AG08396 (cell line): ENCODE measurements at places on chromosomes 3 and 15.

GRCh38 chr3:160434071-160434470 lies 15.5 kb downstream of the TRIM59 start:
- DNase-seq, result peak; percentile 44

GRCh38 chr15:65226221-65226620 lies 14.9 kb upstream of the CILP start:
- DNase-seq, result no peak

GRCh38 chr3:20327889-20328288 lies 141.9 kb upstream of the SGO1 start:
- DNase-seq, result no peak

DNA sequence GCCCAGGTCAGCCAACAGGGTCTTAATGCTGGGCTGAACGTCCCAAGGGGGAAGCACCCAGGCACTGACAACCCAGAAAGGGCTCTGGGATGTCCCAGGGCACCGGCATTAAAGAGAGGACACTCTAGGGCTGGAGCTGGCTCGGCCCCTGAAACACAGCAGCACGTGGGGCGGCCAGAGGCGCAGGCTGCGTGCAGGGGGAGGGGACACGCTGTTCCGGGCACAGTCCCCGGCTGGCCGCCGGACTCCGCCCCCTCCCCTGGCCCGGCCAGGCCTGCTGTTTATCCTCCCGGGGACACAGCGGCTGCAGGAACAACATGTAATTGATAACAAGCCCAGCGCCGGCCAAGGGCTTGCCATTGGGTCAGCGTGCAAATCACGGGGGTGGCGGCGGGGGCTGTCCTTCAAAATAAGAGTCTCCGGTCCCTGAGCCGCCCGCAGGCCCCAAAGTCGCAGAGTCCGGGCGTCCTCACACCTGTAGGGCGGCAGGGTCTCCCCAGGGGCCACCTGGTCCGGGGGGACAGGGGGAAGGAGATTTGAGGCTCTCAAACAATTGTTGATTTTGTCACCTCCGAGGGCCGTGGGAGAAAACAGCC lies 1.3 kb downstream of the KLF15 start:
- peak; percentile 93 for DNase-seq

- no peak for DNase-seq
Observed at GRCh38 chr3:20043396-20043795, 3.1 kb downstream of the KAT2B start.

GRCh38 chr15:58282060-58282708 lies 144.0 kb downstream of the AQP9 start:
- peak; percentile 19 for DNase-seq

DNA sequence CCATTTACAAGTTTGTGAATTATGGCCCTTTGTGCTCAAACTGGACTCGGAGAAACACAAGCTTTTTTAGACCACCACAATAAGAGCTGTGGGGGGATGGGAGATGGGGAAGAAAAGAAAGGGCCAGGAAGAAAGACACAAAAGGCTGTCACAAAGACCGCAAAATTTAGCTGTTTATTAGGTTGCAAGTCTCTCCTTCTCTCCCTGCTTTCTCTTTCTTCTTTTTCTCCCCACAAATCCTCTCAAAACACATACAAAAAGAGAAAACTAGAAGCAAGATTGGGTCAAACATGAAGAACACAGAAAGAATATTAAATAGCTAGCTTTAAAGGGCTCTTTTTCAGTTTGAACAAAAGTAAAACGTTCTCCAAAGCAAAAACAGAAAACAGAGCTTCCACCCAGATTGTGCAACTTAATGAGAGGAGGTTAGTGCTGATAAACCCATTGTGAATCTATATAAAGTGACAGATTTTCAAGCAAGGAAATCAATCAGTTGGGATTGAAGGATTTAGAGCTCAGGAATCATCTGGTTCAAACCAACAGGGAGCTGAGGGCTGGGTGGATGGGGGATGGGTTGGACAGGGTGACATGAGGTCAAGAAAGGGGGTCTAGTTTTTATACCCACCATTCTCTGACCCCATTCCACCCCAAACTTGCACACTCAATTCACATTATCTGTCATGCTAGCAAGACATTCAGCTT lies 87.3 kb downstream of the DHX30 start:
- DNase-seq, result no peak

GRCh38 chr3:16052964-16053363 lies 121.5 kb upstream of the GALNT15 start:
- DNase-seq, result no peak

DNA sequence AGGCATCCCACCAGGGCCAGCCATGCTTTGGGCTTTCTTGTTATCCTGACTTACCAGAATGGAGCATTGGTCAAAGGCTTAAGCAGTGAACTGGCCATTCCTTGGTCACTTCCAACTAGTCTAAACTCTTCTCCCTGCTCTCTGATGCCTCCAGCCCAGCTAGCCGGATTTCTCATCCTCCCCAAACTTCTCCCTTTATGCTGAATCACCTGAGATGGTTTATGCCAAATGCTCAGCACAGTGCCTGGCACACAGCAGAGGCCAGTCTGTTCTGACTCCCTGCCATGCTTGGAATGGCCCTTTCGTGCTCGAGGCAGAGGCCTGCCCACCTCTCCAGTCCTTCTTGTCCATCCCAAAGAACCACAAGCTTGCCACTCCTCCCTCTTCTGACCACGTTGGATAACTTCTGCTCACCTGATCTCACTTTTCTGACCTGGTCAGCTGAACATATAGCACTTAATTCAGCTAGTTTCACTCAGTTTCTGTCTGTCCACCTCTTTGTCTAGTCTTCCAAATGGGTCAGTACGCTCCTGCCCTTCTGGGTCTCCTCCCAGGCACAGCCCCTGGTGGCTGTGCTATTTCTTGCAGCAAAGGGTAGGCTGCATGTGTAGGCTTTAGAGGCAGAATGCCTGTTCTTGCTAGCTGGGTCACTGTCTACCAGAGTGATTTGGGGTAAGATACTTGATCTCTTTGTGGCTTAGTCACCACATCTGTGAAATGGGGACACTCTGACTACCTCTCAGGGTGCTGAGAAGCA lies 2.2 kb upstream of the RBP1 start:
- DNase-seq, result no peak

DNA sequence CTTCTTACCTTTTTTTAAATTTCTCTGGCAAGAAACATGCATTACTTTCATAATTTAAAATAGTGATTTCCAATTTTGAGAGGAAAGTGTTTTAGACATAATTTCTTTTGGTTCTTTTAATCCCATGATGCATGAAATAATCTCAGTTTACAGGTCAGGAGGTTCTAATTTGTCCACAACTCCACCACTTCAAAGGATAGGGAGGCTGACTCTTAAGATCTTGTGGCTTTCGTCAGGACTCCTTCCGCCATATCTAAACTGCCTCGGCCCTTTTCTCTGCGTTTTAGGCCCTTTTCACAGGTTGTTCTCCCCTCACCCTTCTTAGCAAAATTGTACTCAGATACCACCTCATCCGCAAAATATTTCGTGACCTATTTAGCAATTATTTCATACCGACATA lies 8.0 kb downstream of the DYNC1LI1 start:
- DNase-seq, result no peak

- no peak for DNase-seq
Observed at GRCh38 chr3:123314359-123315270, 112.9 kb downstream of the SEC22A start.

- peak; percentile 21 for DNase-seq
Observed at GRCh38 chr15:31571676-31572075, 245.0 kb downstream of the KLF13 start.

GRCh38 chr3:100737334-100737733 lies 28.0 kb downstream of the TFG start:
- no peak for DNase-seq

DNA sequence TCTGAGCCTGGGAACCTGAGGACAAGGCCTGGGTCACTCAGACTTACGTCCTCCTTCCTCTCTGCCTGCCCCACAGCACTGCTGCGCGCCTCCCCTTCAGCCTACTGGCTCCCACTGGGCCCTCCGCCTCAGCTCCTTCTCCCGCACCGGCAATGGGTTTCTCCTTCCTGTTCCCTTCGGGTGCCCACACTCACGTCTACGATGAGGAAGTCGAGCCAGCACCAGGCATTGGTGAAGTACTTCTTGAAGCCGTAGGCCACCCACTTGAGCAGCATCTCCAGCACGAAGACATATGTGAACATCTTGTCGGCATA lies 70.0 kb downstream of the EXOG start:
- DNase-seq, result no peak

GRCh38 chr15:66821307-66821706 lies 119.3 kb downstream of the SMAD6 start:
- no peak for DNase-seq

DNA sequence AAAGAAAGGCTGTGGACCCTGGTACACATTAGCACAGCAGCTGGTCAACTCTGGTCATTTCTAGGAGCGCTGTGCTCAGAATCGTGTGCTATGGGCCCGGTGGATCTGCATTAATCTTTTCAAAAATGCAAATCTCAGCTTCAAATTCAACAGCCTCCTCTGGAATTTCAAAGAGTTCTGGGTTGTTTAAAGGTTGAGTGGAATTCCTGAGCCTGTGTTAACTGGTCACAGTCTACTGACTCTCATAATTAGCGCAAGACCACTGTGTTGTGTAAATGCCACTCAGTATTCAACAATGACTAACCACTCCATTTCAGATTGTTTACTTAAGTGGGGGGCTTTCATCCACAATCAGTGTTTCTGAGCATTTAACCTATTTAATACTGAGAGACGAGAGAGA lies 2.7 kb upstream of the ARNT2 start:
- DNase-seq, result no peak

DNA sequence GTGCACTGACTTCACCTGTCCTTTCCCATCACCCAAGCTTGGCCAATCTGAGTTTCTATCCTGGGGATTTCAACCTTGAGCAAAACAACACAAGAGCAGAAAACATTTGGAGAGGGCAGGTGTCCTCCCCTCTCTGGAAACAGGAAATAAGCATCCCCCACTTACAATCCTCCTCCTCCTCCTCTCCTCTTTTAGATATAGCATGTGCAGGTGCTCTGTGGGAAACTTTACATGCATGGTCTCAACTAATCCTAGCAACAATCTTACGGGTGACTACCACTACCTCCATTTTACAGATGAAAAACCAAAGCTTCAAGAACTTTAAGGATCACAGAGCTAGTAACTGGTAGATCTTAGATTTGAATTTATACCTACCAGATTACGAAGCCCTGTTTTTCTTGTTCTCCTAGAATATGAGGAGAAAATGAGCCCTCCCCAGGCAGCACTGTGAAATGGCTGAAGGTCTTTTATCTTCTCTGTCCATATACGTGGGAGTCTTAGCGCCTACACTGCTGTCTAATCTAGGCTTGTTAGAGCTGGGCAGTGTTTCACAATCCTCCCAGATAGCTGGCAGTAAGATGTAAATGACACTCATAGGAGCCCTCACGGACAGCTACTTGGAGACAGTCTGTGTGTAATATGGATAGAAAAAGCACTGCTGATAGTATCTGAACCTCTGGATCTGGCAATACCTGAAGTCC lies 301.2 kb upstream of the PROK2 start:
- no peak for DNase-seq
